Mesenchymal stem cell (in vitro differentiated cells and primary cell): ENCODE measurements at places on chromosomes 6 and 20.

DNA sequence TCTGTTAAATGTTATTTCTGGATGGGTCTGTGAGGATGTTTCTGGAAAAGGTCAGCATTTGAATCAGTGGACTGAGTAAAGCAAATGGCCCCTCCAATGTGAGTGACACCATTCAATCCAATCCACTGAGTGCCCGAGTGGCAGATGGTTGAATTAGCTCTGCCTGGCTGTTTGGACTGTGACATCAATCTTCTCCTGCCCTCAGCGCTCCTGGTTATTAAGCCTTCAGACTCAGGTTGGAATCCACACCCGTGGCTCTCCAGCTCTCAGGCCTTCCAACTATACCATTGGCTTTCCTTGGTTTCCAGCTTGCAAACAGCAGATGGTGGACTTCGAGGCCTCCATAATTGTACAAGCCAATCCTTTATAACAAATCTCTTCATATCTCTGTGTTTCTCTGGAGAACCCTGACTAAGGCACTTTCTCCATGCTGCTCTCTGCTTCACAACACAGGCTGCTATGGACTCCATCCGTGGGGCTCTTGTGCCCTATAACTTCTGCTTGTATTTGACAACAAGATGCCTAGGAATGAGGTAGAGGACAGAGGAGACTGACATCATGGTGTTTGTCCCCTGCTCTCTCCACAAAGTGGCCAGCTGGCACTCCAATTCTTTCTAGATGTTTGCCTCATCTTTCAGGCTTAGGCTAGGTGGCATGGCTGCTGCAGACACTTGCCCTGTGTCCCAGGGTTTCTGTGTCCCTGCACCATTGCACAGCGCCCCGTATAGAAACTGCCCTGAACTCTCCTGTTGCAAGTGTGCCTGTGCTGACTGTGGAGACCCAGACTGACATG lies 4.8 kb upstream of the CSTL1 start:
- H3K4me3 ChIP-seq = no peak overlapping the region
- no peaks in the 10 kb centered on the region for H3K36me3 ChIP-seq
- no peak overlapping the region for H3K27ac ChIP-seq
- DNase-seq = no peak
- peaks cover 24% of the 10 kb centered on the region for H3K27me3 ChIP-seq

DNA sequence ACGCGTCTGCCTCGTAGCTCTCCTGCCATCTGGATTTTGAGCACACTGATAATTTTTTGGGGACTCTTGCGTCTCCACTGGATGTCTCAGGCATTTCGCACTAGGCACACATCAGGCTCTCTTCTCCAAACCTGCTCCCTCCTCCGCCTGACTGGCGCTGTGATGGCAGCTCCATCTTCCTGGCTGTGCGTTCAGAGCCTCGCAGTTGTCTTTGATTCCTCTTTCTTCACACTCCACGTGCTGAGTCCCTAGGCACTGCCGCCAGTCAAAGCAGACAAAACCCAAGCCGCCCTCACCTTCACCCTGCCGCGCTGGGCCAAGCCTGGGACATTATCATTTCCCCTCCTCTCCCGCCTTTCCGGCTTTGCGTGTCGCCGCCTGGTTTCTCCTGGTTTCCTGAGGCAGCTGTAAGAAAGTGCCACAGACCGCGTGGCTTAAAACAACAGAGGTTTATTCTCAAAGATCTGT lies 778 bp downstream of the PSMG4 start:
- peaks cover 22% of the 10 kb centered on the region for H3K4me1 ChIP-seq
- H3K27me3 ChIP-seq = peaks cover 7% of the 10 kb centered on the region
- peak; percentile 52 for DNase-seq
- H3K36me3 ChIP-seq = peaks cover 14% of the 10 kb centered on the region

DNA sequence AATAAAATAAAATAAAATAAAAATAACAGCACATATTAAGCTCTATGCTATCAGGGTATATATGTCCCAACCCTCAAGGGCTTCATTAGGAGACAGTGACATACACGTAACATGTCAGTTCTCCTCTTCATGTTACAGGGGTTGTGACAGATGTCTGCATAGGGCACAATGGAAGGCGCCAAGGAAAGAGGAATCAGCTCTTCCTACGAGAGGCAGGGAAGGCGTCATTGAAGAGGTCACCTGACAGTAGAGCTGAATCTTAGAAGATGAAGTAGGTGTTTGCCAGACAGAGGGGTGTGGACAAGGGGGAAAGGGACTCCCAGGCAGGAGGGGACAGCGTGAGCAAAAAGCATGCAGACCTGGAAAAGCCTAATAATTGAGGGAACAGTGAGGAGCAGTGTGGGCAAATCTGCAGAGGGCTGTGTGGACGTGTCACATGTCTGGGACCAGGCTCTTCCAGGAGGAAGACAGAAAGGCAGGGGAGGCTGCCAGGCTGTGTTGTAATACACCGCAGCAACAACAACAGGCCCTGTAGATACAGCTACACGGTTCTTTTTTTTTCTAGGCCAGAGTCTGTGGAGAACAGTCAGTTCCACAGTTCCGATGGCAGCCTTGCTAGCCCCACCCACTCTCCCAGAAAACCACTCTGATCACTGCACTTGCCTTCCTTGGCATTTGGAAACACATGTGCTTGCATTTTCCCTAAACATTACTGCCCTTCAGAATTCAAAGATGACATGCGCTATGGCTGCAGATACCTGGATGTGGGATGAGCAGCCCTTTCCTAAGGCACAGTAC lies 2.5 kb upstream of the FKBP5 start:
- peaks cover 2% of the 10 kb centered on the region for H3K4me1 ChIP-seq
- H3K4me3 ChIP-seq = no peak overlapping the region
- H3K36me3 ChIP-seq = no peaks in the 10 kb centered on the region
- H3K27ac ChIP-seq = no peak overlapping the region

GRCh38 chr20:18657575-18657974 lies 69.7 kb downstream of the DTD1 start:
- H3K4me1 ChIP-seq = peaks cover 5% of the 10 kb centered on the region
- no peak overlapping the region for H3K4me3 ChIP-seq

DNA sequence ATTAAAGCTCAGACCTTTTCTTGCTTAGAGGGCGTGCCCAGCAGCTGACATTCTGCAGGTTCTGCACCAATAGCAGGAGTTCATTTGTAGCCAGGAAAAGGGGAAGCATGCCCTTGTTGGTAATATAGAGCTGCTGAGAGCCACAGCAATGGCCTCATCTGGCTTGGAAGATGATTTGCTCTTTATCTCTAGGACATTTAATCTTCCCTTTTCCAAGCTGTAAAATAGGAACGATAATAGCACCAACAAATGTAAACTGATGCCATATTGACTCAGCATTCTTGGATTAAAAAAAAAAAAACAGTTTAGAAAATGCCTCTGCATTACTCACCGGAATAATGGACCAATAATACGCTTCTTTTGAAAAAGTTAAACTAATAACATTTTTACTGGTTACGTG lies 93.4 kb upstream of the SLC2A12 start:
- H3K27me3 ChIP-seq = no peaks in the 10 kb centered on the region
- H3K27ac ChIP-seq = no peak overlapping the region
- H3K4me1 ChIP-seq = no peaks in the 10 kb centered on the region
- DNase-seq = no peak
- no peak overlapping the region for H3K4me3 ChIP-seq
